Renal pelvis (tissue), 12 donors: ENCODE measurements at places on chromosomes 5 and 9.

- DNase-seq, result no peak
These were observed 13.7 kb downstream of the C6 start for GRCh38 chr5:41199660-41200059.

DNA sequence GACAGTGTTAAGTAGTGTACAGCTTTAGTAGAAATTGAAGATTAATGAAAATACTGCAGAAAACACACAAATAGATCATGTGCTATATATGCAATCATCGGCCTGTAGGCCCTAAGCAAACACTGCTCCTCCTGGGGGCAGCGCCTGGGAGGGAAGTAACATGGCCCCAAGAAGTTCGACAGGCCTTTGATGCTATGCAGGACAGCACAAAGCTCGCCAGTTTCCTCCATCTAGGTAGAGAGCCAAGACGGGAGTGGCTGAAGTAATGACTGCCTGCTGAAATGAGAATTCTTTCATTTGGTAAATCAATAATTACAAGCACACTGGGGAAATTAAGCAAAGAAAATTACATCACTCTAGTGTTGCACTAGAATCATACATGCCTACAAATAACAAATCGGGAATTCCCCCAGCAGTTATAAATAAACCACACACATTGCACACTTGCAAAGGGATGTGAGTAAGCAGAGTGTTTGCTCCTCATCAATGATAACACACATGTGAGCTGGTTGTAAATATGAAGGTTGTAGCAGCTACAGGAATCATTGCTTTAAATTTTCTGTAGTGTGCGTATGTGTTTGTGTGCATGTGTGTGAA is 219.9 kb upstream of the NFIL3 start:
- no peak for DNase-seq

- no peak for DNase-seq
These were observed 18.6 kb upstream of the ALDH1A1 start for GRCh38 chr9:72971411-72971810.

GRCh38 chr9:113306566-113306965 is 3.4 kb upstream of the RNF183 start:
- DNase-seq, result no peak

- DNase-seq, result no peak
These were observed 33.5 kb downstream of the FAF2 start for GRCh38 chr5:176481711-176482110.

DNA sequence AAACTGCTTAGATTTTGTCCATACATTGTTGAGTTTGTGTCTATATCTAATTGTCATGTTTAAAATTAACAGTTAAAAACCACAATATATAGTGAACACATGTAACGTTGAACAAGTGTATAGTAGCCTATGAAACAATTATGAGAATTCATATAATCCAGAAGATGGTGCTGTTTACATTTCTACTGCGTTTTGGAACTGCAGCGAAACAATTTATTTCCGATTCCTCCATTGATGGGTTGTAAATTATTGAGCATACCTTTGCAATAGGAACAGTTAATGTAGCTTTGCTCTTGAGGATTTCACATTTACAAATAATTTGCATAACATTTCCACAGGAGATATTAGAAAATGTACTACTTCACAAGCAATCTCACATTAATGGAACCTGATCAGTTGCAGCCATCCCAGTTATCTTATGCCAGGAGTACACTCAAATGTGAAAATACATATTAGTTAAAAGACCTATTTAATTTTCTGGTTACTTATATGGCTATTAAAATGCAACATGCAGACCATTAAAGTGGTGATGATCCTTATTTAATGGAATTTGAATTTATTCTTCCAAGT is 411.8 kb downstream of the CDH10 start:
- DNase-seq, result no peak

DNA sequence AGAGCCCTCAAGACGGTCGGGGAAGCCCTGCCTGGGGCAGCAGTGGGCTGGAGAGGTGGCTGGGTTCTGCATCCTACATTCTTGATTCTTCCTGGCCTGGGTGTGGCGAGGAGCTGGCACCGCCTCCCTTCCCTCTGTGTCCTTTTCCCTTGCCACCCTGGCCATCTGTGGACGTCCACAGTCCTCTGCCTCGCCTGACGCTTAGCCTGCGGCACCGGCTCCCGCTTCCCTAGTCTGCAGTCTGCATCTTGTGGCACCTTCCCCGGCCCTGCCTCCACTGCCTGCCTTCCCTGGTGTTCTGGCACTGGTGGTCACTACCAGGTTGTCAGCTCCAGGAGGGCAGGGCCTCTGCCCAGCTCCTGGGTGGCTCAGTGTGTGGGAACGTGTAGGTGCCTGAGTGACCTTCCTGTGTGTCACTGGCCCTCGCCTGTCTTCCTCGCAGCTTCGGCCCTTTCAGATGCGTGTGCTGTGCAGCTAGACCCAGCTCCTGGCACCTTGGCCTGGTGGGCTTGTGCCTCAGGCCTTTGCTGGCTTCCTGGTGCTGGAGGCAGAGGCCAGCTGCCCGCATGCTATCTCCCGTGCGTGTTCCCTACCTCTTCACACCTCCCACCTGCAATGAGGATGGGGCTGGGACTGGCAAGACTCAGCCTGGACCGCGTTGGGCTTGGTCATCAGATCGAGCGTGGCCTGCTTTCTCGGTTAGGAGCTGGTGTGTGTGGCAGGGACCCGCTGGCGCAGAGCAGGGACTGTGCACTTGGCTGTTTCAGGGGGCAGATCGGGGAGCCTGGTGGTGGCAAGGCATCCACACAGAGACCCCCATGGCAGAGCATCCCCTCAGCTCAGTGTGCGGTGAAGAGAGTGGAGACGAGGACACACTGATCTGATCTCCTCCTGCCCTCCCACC is 20.9 kb downstream of the TRAF2 start:
- no peak for DNase-seq
